ENCODE measurements at places on chromosomes 16 and 17.

- no peak for DNase-seq
Measured at GRCh38 chr16:21592191-21592590, 7.2 kb upstream of the METTL9 start.

DNA sequence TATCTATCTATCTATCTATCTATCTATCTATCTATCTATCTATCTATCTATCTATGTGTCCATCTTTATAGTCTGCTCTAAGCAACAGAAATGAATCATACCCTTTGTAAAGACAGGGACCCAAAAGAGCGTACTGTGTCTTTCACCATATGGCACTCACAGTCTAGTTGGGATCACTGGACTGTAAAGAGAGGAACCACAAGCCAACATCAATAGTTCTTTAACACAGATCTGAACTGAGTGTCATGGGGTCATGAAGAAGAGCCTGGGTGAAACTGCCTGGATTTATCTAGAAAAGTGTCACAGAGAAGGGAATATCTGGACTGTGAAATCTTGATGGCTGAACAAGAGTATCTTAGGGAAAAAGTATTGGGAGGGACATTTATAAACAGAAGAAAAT lies 619.1 kb upstream of the SOX9 start:
- no peak for DNase-seq

DNA sequence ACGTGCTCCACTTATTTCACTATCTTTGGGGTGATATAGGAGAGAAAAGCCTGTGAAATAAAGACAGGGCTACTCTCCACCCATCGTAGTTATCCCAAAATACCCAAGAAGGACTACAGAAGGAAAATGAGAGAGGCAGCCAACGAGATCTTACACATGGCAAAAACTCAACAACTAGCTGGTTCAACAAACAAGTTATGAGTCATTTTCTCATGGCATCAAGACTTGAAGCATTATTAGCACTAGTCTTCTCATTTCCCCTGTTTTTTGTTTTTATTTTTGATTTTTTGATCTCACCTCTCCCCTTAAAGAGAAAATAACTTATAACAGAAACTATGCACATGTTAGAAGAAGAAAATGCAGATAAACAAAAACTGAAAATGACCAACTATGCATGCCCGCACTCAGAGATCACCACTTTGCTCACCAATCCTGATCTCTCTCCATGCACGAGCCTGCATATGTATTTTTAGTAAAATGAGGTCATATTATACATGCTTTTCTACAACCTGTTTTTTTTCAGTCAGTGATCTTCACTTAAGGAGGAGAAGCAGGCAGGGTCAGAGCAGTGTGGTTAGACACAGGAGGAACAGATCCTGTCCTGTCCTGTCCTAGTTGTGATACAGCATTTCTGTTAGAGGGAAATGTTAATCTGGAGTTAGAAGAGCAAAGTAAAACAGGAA lies 22.8 kb downstream of the FAM117A start:
- peak; percentile 43 for DNase-seq

- no peak for DNase-seq
Measured at GRCh38 chr17:7577327-7578199, 1.9 kb upstream of the CD68 start.

DNA sequence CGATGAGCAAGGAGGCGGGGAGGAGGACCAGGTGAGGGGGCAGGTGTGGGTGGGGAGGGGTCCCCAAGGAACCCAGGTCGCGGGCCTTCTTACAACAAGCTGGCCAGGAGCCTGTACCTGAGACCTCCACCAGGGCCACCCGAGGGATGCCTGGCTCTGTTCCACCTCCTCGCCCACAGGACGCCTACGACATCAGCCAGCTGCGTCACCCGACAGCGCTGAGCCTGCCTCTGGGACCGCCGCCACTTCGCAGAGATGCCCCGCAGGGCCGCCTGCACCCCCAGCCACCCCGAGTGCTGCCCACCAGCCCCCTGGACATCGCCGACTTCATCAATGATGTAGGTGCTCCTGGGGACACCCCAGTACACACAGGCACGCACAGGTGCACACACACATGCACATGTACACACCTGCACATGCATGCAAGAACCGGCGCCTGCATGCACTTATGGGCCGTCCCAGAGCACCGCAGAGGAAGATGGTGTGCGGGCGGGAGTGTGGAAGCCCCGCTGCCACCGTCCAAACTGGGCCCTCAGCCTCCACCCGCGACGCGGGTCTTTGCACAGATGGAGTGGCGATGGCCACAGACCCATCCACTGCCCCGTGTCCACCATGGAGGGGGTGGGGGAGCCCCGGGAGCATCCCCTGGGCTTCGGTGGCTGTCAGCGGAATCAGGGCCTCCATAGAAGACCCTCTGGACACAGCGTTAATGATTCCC lies 6.6 kb downstream of the SLC22A31 start:
- peak; percentile 7 for DNase-seq

Measured in CD14-positive monocyte (primary cell).